ENCODE measurements at places on chromosomes 11 and 22. TPM values are rescaled to one million over a fixed set of nuclear protein-coding genes. Genes with fewer than 3 reads are reported as not detected.

- no peak for DNase-seq
Measured at GRCh38 chr22:33051960-33052839, 6.0 kb downstream of the SYN3 start.

DNA sequence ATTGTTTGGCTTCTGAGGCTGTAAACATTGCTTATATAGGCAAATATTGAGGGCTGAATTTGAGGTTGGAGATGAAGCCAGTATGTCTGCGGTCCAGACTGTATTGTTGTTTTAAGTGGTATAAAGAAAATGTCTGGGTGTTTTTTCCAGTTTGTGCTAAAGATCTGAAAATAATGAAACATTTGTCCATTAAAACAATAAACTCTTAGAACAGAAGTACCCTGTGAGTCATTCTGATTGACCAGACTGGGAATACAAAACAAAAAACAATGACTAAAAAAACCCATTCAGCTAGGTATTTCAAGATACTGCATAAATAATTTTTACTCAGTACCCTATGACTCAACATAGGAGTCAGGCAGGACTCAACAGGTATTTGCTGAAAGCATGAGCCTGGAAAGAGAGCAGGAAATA, 20.4 kb downstream of the ALKBH8 start:
- DNase-seq = no peak

- DNase-seq = peak; percentile 35
Measured at GRCh38 chr22:48253573-48253972, 1491.1 kb downstream of the TBC1D22A start.

DNA sequence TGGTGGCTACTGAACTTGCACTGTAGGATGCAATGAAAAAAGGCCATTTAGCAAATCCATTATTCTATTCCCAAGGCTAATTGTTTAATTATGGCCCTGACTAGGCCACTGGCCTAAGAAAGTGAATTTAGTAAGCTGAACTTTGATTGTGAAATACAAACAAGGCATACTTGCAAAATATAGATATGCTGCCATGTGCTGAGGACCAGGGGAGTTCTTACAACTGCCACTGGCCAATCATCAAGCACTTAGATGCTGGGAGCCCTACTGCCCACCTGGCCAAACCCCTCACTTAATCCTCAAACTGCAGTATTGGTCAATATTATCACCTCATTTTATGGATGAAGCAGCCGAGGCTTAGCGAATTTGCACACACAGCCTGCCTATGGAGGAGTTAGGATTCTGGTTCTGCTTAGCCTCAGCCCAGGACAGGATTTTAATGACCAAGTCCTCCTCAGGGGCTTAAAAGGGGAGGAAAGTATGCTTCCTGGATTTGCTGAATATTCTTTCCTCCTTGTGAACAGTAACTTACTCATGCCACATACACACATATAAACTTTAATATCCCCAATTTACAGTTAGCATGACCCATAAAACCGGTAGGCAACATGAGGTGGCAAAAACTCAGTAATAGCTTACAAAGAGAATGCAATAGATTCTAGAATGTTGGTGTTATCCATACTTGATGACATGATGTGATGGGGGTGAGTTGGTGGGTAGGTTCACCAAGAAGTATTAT, 39.3 kb downstream of the CD44 start:
- DNase-seq = no peak

GRCh38 chr11:69874984-69875624, 55.9 kb upstream of the FGF3 start:
- no peak for DNase-seq

TMPRSS13 gene
- total RNA-seq = 11.9 TPM

RPS6KB2 gene
- 55.2 TPM for total RNA-seq

CRACR2B gene
- 36.8 TPM for total RNA-seq

ABCG4 gene
- 0.06 TPM for total RNA-seq

Measured in upper lobe of left lung (tissue), 6 donors.